ENCODE measurements at places on chromosomes 4 and X. TPM values are rescaled to one million over a fixed set of nuclear protein-coding genes. Genes with fewer than 3 reads are reported as not detected.
A peak's percentile ranks its signal among the peaks of the same experiment; 100 is the strongest.

CXCL11 gene
- 0.27 TPM for polyA plus RNA-seq

ABLIM2 gene
- 0.93 TPM for polyA plus RNA-seq

DNA sequence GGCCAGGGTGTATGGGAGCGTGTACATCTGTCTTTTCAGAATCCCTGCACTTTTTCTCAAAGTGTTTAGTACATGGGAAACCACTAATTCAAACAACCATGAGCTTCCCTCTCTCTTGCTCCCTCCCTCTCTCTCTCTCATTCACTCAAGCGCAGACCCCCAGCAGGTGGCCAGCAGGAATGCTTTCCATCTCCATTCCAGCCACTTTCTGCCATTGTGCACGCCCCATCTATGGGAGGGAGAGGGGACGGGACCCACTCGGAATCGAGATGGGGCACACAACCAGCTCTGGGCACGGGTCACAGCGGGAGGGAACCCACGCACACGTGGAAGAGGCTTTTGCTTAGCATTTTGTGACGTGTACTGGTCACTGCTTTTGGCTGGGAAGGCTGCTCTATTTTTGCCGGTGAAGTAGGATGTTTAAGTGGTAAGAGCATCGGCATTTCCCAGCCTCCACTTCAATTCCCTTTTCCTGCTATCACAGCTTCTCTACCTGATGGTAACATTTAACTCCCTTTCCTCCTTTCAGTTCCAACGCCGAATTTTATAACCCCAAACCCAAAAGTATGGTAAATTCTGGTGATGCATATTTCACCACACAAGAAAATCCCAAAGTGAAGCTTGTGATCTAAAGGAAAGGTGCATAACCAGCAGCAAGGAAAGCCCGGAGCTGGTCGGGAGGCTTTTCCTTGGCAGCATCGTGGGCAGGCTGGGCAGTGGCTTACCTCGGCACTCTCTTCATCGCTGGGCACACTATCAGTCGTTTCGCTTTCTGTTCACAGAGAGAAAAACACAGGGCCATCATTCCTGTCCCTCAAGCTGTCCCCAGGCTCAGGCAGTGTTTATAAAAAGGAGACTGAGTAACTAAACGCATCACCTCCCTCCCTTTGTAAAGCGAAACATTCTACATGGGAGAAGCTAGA, 84.1 kb downstream of the IRF2 start:
- DNase-seq = no peak

TMEM31 gene
- polyA plus RNA-seq = not detected

NPY2R gene
- 0.04 TPM for polyA plus RNA-seq

ARHGEF9 gene
- polyA plus RNA-seq = 5.4 TPM

GRCh38 chr4:106063009-106063408, 167.7 kb downstream of the NPNT start:
- DNase-seq = no peak

- no peak for DNase-seq
Observed at GRCh38 chrX:13581554-13581953, 12.2 kb downstream of the EGFL6 start.

- no peak for DNase-seq
Observed at GRCh38 chr4:123741906-123742305, 345.3 kb downstream of the SPRY1 start.

DNA sequence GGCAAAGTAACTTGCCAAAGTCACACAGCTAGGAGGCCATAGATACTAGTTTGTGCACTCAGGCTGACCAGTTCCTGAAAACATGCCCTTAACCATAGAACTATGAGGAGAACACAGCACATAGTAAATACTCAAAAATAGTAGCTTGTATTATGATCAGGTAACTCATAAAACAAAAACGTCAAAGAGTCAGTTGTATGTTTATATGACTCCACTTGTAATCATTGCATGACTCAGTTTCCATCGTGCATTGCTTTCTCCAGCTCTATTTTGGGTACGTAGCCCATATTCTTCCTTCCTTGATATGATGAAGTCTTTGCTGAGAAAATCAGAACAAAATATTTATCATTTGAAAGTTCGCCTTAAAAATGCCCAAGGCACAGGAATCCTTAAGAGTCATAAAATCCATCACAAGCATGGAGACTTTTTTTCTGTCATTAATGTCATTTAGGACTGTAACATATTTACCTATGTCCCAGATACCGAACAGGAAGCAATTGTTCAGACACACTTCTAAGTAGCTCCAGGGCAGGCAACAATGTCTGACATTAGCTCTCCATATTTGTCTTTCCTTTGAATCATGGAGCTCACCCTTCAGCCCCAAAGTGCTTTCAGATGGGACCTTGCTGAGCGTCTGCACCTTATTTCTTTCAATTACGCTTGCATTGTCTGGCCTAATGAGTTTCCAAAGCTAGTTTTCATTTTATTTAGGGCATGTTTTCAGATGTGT, 11.2 kb upstream of the MID1 start:
- no peak for DNase-seq

ETDB gene
- polyA plus RNA-seq = not detected

GRCh38 chr4:164177153-164177552, 576.8 kb upstream of the SMIM31 start:
- no peak for DNase-seq

GPR173 gene
- polyA plus RNA-seq = not detected

GRCh38 chrX:21528076-21528475, 130.1 kb downstream of the KLHL34 start:
- no peak for DNase-seq

DNA sequence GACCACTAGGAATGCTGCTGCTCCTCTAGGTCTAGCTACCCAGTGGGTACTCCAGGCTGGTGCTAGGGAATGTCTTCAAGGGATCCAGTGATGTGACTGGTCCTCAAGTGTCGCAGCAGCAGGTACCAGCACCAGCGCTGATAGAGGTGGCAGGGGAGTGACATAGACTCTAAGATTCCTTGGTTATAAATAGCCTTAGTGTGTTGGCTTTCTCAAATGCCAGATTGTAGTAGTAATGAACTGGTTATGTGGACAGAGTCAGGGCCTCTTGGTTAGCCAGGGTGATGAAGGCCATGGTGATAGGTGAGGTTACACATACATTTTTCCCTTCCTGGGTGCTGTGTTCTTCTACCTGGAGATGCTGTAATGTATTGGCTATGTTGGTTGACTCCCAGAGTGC, 38.3 kb downstream of the DCLK2 start:
- no peak for DNase-seq

DNA sequence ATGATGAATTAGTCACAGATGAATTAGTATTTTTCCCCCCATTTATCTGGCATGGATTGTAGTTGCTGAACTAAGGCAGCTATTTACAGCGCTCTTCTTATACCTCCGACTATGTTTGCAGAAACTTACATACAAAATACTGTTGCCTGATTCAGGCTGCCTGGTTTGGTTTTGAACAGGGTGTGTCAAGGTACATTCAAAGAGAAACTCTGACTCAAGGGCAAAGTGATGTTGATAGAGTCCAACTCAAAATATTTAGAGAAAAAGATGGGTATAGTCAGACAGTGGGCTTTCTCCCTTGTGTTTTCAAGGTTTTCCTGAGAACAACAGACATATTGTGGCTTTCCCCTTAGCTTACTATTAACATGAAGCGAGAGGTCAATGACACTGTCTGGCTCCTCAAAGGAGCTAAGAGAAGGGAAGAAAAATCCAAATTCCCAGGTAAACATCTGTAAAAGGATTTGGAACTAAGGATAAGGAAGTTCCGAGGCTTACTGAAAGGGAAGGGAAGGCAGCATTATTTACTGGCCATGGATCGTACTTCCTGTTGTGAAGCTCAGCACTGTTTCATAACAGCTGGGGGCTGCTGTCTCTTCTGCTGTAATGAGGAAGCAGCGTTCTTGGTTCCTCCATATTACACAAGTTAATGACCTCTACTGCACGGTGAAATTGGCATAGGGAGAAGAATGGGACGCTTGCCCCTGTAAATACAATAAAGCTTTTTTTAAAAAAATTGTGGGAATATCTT, 30.9 kb downstream of the FAM9C start:
- DNase-seq = no peak

TLR1 gene
- 2.7 TPM for polyA plus RNA-seq

DNA sequence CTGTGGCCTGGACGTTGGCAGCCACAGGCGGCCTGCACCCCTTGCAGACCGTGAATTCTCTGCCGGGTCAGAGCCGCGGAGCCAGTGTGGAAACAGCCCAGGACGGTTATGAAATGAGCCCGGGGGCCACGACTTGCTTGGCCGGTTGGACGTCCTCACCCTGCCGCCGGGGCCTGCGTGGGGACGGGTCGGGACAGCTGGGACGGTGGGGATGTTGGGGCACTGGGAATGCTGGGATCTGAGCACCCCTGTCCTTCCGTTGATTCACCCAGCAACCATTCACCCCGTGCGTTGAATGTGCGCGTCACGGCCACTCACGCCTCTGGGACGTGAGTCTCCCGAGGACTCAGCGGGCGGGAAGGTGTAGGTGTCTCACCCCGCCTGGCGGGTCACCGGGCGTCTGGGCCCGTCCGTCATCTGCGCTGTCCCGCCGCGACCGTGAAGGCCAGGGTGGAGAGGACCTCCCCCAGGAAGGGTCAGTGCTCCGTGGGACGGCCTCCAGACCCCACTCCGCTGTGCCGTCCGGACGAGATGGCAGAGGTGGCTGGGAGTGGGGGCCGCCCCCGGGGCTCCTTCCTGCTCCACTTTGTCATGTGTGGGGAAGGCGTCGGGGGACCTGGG, 4.5 kb upstream of the PLCXD1 start:
- DNase-seq = no peak

- no peak for DNase-seq
Observed at GRCh38 chrX:65697211-65697641, 29.8 kb downstream of the MSN start.

NAP1L2 gene
- 0.91 TPM for polyA plus RNA-seq

GRCh38 chr4:168942985-168943384, 67.1 kb downstream of the CBR4 start:
- DNase-seq = no peak

GRCh38 chrX:42020225-42020624, 96.9 kb upstream of the CASK start:
- no peak for DNase-seq

- DNase-seq = no peak
Observed at GRCh38 chrX:104953251-104953650, 267.2 kb downstream of the TEX13A start.

- DNase-seq = no peak
Observed at GRCh38 chrX:38172596-38172995, 48.1 kb downstream of the SRPX start.

DNA sequence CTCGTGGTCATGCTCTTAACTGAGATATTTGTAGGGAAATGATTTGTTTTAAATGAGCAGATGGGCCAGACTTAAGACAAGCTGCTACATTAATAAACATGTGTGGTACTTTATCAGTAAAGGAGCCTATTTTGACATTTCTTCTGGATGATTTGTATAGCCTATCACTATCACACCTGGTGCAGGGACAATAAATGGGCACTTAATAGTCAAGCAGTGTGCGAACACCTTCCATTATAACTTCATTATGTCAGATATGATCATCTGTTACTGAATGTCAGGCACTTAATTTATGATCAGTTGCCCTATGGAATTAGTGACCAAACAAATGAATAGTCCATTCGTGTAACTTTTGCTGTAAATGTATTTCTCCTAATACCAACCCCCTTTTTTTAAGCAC, 628.8 kb downstream of the ADGRL3 start:
- no peak for DNase-seq

DNA sequence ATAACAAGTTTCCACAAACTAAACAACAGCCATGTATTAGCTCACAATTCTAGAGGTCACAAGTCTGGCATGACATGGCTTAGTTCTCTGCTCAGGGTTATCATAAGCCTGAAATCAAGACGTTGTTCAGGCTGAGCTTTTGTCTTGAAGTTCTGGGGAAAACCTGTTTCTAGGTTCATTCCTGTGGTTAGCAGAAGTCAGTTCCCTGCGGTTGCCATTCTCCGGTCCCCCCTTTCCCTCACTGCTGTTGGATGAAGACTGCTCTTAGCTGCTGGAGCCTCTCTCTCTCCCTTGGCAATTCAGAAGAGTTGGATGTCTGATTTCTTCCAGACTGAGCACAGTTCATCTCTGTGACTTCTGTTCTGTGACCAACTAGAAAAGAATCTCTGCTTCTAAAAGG, 962.6 kb downstream of the PCDH7 start:
- DNase-seq = no peak

UTP3 gene
- 12.2 TPM for polyA plus RNA-seq

DNA sequence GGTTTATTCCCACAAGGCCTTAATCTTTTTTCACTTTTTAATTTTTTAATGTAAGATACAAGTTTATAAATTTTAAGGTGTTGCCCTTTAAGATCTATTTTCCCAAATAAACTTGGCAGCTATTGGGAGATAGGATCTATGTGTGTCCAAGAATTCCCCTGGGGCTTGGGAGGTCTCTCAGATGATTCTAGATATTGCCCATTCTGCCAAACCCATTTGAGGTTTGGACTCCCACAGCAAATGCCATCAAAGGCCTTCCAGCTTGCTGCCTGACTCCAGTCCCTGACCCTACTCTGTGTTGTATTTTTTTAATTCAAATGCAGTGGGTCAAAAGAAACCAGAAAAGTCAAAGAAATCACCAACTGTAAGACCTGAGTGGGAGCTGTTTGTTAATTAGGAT, 120.0 kb upstream of the CHRDL1 start:
- no peak for DNase-seq

IL1RAPL1 gene
- not detected for polyA plus RNA-seq

SAGE1 gene
- polyA plus RNA-seq = not detected

DNA sequence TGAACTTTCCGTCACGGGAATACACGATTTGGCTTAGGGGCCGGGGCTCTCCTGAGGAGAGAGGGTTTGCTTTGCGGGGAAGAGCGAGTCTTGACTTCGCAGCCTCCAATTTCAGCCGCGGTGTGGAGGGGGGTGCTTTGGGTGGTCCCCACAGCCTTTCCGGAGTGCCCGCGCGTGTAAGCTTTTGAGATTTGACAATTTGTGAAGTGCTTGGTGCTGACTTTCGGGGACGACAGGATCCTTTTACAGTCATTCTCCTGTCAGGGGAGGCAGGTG, 355 bp downstream of the SCML1 start:
- no peak for DNase-seq

GRCh38 chrX:78119521-78120227, 15.6 kb downstream of the PGK1 start:
- no peak for DNase-seq

- DNase-seq = peak; percentile 32
Observed at GRCh38 chrX:74924449-74925224, 615 bp downstream of the NEXMIF start.

GRCh38 chrX:150201841-150202240, 161.3 kb upstream of the MAMLD1 start:
- no peak for DNase-seq

GUCY1B1 gene
- polyA plus RNA-seq = 2.7 TPM

ATP8A1 gene
- 0.65 TPM for polyA plus RNA-seq

DNA sequence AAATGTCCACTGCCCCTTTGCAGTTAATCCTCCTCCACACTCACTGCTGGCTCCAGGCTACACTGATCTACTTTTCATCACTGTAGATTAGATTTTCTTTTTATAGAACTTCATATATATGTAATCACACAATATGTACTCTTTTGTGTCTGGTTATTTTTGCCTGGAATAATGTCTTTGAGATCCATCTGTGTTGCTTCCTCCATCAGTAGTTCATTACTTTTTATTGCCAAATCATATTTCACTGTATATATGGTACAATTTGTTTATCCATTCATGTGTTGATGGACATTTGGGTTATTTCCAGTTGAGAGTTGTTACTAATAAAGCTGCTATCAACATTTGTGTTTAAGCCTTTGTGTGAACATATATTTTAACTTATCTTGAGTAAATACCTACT, 126.4 kb upstream of the SMIM10 start:
- DNase-seq = no peak
